ENCODE measurements at places on chromosomes 3 and 15.

GRCh38 chr3:52707585-52707984, 1.7 kb downstream of the SPCS1 start:
- DNase-seq, result no peak

- no peak for DNase-seq
Observed at GRCh38 chr15:101276501-101277037, 716 bp downstream of the SELENOS start.

DNA sequence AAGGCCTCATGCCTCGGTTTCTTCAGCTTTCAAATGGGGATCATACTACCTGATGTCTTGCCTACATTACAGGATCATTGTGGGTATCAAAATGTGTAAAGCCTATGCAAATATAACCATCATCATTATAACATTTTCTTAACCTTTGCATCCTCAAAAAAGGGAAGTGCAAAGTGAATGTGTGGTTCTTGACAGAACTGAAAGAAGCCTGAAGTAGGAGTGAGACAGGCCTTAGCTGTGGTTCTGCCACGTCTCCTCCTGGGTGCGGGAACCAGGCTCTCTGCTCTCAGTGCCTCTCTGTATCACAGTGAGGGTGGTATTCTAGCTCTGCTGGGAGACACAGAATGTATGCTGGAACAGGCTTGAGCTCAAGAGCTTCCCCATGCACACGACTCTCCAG, 316.9 kb upstream of the ICE2 start:
- DNase-seq, result no peak

DNA sequence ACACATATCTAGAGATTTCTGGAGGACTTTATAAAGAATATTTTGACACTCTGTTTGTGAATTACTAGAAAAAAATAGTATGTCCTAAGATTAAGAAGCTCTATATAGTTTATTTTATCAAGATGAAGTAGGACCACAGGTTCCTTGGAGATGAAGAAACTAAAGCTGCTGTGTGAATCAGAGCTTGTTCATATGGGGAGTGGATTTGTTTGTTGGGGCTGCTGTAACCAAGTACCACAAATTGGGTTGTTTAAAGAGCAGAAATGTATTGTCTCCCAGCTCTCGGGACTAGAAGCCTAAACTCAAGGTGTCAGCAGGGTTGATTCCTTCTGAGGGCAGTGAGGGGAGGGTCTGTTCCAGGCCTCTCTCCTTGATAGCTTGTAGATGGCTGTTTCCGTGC, 270.6 kb upstream of the UMPS start:
- no peak for DNase-seq
